ENCODE measurements at places on chromosomes 2 and 18.

DNA sequence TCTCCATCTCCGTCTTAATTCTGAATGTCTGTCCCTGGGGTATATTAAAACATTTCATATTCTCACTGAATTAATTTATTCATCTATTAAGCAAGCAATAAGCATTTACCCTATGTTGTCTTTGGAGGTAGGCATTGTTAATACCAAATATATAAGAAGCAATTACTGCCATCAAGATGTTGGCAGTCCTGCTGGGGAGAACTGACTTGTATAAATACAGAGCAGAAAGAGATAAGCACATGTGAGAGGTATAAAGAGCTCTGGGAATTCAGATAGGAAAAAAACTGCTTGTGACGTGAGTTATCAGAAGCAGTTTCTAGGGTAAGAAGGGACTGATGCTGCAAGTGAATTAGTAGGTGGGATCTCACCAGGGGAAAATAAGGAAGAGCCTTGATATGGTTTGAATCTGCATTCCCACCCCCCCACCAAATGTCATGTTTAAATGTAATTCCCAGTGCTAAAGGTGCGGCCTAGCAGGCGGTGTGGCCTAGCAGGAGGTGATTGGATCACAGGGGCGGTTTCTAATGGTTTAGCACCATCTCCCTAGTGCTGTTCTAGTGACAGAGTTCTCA, 286.8 kb downstream of the RAD51AP2 start:
- DNase-seq = no peak

GRCh38 chr18:78826631-78827030, 153.0 kb upstream of the SALL3 start:
- no peak for DNase-seq

DNA sequence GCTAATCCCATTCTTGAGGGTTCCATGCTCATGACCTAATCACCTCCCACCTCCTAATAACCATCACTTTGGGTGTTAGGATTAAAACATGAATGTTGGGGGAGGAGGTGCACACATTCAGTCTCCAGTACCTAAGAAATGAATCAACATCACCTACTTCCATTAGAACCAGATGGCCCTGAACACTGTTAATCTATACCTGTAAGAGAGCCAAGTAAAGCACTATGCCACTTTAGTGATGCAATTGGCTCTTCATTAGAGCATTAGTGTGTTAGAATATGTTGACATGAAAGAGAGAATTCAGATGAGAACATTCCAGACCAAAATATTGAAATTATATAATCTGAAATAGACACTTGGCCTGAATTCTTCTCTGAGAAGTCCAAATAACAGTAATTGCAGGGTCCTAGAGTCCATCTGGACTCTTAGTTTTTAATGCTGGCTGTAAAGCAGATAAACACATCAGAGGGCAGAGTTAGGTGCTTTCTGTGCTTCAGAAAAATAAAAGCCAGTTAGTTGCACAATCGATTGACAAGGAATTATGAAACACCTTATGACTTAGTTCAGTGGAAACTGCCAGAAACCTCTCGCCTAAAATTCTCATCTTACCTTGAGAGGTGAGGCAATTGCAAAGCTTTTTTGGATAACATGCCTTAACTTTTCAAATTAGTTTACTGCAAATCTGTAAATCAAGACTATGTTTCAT, 923.7 kb downstream of the SLC4A3 start:
- DNase-seq = no peak

- no peak for DNase-seq
Observed at GRCh38 chr2:210517264-210517663, 39.1 kb upstream of the CPS1 start.

GRCh38 chr2:7363906-7364305, 446.7 kb downstream of the RNF144A start:
- DNase-seq = no peak

- DNase-seq = no peak
Observed at GRCh38 chr18:70645971-70646370, 357.1 kb downstream of the SOCS6 start.

DNA sequence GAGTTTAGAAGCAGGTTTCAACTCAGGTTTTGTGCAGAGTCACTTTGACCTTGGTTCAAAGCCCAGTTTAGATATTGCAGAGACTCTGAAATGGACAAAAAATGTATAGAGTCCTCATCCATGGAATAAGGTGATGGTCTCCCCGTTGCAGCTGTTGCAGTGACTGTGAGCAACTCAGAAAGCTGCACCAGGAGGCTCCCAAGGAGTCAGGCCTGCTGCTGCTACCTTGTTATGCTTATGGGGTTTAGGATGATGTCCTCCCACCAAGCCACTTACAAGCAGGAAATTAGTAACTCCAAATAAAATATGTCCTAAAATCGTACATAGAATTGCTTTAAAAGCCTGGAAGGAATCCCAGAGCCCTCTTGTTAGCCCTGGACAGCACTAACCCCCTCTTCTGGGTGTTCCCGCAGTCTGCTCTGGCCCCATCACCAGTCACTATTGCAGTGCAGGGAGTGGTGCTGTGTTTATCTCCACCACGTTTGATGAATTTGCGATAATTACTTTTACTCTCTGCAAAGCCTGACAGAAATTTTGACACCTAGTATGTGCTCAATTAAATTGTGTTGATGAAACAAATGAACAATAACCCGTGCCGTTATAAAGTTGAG, 189.0 kb downstream of the CNTNAP5 start:
- no peak for DNase-seq

DNA sequence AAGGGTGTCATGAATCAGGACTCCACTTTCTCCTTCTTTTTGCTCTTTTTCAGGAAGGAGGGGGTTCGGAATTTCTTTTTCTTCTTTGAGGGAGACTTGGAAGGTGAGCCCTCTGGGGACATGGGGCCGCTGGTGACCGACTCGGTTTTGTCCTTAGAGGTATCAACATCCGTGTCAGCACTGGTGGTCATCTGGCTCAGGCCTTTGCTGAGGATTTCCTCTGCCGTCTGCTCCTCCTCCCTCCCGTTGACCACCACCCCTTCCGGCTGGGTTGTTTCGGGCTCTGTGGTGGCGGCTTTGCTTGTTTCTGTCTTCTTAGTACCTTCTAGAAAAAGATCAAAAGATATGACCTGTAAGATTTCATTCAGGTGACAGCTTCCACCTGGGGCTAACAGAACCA, 104.6 kb downstream of the ADD2 start:
- DNase-seq = no peak

GRCh38 chr2:144006139-144006538, 513.8 kb downstream of the ZEB2 start:
- DNase-seq = no peak

- DNase-seq = no peak
Observed at GRCh38 chr2:223050188-223050587, 1.8 kb upstream of the KCNE4 start.

DNA sequence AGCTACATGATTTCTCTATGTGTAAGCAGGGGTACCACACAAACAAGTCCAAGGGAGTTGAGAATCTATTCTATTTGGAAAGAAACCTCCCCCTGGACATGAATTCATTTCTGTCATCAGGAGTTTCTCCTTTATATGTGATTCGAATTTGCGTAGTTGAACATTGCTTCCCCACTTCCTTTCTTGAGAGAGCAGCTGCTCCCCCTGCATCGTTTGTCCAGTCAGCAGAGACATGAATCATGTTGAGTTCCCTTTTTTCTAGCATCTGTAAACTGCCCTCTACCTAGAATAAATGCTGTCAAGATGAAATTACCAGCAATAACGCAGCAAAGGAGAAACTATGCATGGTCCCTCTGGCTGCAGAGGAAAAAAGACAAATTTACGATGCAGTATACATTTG, 73.8 kb downstream of the KIF5C start:
- no peak for DNase-seq

DNA sequence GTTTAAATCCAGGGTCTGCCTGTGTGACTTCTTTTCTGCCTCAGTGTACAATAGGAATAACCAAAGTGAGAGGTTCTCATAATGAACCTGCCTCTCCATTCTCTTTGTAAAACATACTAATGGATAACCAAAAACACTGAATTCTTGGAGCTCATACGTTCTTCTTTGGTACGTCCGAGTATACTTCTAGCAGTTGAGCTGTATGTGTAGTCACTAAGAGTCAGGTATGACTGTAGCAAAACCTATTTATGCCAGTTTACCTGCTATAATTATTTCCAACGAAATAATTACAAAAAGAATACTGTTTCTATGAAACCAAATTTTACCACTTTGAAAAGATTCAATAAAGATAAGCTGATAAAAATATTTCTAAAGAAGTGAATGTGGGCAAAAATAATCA, 109.2 kb downstream of the IKZF2 start:
- no peak for DNase-seq

DNA sequence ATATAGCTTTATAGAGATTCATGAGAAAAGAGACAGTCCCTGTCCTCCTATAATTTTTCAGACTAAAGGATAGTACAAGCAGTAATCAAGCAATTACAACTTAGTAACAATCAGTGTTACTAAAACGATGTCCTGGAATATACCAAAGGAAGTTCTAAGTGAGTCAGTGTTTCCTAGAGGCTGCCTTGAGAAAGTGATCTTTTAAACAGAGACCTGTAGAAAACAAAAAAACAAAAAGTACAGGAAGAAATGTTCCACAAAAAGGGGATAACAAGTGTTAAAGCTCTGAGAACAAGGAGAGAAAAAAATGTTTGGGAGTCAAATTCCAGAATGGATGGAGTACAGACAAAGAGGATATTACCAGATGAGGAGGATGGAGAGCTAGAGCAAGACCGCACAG, 556.4 kb downstream of the ERBB4 start:
- DNase-seq = no peak

DNA sequence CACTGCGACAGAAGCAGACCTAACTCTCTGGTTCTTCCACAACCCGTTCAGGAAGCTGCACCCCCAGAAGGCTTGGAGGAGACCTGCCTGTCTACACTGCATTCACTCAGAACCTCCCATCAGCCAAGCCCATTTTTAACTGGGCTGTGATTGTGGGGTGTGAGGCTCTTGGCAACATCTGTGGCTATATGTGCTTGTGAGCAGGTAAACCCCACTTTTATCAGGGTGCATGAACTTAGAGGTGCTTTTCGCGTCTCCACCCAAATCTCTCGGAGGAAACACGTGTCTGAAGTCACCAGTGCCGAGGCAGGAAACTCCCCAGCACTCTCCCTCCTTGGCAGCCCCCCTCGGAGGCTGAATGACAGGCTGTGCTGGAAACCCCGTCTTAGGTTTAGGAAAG, 158.2 kb upstream of the SALL3 start:
- no peak for DNase-seq

DNA sequence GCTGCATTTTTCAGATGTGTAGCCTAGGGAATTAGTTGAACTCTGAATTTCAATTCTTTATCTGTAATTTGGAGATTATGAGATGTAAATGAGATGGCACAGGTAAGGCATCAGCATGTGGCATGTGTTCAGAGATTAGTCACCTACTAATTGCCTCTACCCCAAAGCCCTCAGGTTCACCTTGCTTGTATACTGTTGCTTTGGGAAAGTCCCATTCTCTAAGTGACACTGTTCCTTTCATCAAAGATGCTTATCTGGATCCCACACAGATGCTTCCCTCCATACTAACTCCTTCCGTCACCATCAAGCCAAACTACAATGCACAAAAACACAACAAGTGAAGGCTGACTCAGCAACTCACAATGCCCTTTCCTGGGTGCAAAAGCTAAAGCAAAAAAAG, 143.7 kb downstream of the LRATD1 start:
- no peak for DNase-seq

DNA sequence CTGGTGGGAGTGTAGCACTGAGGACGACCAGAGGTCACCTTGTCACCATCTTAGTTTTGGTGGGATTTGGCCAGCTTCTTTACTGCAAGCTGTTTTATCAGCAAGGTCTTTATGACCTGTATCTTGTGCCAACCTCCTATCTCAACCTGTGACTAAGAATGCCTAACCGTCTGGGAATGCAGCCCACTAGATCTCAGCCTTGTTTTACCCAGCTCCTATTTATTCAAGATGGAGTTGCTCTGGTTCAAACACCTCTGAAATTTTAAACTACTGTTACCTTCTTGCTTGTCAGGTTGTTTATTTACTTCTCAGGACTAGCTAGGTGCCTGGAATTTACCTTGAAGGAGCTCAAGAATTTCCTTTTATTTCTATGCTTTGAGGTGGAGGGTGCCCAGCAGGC, 9.5 kb upstream of the KCNG3 start:
- no peak for DNase-seq

DNA sequence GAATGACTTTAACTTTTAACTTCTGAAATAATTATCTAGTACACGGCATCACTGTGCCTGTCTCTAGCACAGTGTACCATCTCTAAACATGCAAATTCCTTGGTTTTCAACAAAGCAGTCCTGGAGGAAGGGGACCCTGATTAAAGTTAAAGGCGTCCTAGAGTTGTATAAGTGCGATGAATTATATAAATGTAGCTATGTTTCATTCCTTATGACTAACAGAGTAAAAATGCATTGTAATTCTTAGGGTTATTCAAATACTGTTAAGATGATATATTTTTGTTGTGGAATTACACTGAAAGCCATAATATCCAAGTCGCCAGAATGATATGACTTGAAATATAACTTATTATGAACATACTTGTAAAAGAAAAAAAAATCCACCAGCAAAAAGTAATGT, 544.9 kb upstream of the LINC00305 start:
- DNase-seq = no peak

DNA sequence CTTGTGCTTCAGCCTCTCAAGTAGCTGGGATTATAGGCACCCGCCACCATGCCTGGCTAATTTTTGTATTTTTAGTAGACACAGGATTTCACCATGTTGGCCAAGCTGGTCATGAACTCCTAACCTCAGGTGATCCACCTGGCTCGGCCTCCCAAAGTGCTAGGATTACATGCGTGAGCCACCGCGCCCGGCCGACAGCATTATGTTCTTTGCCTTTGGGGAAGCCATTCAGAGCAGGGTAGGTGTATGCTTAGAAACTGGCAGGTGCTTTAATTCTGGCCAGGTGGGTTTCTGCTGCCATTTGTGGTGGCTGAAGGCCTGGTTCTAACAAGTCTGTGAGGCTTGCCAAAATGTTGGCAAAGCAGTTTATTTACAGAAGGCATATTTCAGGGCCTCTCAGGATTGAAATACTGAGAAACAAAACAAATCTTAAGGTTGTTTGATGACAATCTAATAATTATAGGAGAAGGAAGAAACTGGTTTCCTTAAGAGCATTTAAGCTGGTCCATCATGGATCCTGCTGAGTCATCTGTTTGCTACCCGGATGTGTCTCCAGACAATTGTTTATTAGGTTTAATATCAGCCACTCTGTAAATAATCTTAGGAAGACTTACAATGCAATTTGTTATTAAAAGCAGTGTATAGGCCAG, 16.0 kb downstream of the SLC20A1 start:
- no peak for DNase-seq

DNA sequence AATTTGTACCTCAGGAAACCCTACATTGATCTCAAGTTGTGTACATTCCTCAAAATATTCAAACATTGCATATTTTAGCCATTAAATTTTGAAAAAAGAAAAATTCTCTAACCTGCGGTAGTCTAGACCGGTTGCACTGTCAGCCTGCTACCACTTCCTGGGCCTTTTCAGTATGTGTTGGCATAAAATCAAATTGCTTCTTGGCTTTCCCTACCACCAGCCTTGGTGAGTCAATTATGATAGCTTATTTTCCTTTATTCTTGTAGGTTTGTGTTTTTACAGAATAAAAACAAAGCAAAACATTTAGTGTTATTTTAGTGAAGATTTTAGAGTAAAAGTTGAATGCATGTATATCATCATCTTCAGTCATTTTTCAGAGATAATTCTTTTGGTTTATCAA, 61.2 kb downstream of the FAM171B start:
- no peak for DNase-seq

Measured in NCI-H1092 (cell line).